ENCODE measurements at places on chromosomes 5 and 9.

GRCh38 chr9:35856206-35856605 lies 14.0 kb downstream of the OR13J1 start:
- no peak overlapping the region for H3K27ac ChIP-seq
- H3K4me1 ChIP-seq = peaks cover 3% of the 10 kb centered on the region
- H3K4me3 ChIP-seq = no peak overlapping the region
- peaks cover 5% of the 10 kb centered on the region for H3K27me3 ChIP-seq

- no peak overlapping the region for H3K27ac ChIP-seq
- H3K27me3 ChIP-seq = no peaks in the 10 kb centered on the region
- no peaks in the 10 kb centered on the region for H3K4me1 ChIP-seq
- H3K36me3 ChIP-seq = no peaks in the 10 kb centered on the region
Observed at GRCh38 chr5:167243463-167243862, 1048.0 kb upstream of the WWC1 start.

- DNase-seq = no peak
- no peaks in the 10 kb centered on the region for H3K4me1 ChIP-seq
- no peaks in the 10 kb centered on the region for H3K36me3 ChIP-seq
- H3K4me3 ChIP-seq = no peak overlapping the region
Observed at GRCh38 chr5:42641336-42642005, 115.1 kb upstream of the CCDC152 start.

DNA sequence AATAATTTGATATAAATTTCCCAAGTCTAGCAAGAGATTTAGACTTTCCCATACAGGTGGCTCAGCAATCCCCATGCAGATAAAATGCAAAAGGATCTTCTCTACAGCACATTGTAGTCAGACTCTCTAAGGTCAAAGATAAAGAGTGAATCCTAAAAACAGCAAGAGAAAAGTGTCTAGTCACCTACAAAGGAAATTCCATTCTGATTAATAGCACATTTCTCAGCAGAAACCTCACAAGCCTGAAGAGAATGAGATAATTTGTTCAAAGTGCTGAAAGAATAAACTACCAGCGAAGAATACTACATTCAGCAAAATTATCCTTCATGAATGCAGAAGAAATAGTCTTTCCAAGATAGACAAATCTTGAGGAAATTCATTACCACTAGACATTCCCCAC lies 493.3 kb downstream of the PRELID2 start:
- no peak overlapping the region for H3K27ac ChIP-seq
- no peak overlapping the region for H3K4me3 ChIP-seq
- no peak for DNase-seq
- H3K36me3 ChIP-seq = no peaks in the 10 kb centered on the region
- H3K4me1 ChIP-seq = no peaks in the 10 kb centered on the region
- no peaks in the 10 kb centered on the region for H3K27me3 ChIP-seq

GRCh38 chr9:113992994-113993393 lies 85.1 kb downstream of the AMBP start:
- H3K4me1 ChIP-seq = peaks cover 35% of the 10 kb centered on the region
- H3K27ac ChIP-seq = no peak overlapping the region
- peak overlapping the region; percentile 76 for H3K4me3 ChIP-seq
- no peaks in the 10 kb centered on the region for H3K27me3 ChIP-seq
- peak; percentile 15 for DNase-seq

DNA sequence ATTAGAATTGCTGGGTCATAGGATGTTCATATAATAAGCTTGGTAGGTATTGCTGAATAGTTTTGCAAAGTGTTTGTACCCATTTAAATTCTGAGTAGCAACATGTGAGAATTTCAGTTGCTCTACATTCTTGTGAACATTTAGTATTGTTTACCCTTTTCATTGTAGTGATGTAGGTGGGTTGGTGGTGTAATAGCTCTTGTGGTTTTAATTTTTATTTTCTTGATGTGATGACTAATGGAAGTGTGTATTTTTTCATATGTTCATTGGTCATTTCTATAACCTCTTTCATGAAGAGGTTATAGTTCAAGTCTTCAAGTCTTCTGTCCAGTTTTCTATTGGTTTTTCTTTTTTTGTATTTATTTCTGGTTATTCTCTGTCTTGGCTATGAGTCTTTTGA lies 34.4 kb downstream of the RASA1 start:
- H3K36me3 ChIP-seq = peaks cover 22% of the 10 kb centered on the region

- H3K4me1 ChIP-seq = no peaks in the 10 kb centered on the region
- DNase-seq = no peak
- H3K36me3 ChIP-seq = no peaks in the 10 kb centered on the region
Observed at GRCh38 chr9:86667307-86667706, 280.0 kb downstream of the GAS1 start.

- no peak overlapping the region for H3K27ac ChIP-seq
- H3K4me1 ChIP-seq = no peaks in the 10 kb centered on the region
- no peaks in the 10 kb centered on the region for H3K27me3 ChIP-seq
- no peak overlapping the region for H3K4me3 ChIP-seq
- DNase-seq = no peak
Observed at GRCh38 chr5:79552984-79553383, 39.0 kb upstream of the HOMER1 start.

- no peaks in the 10 kb centered on the region for H3K4me1 ChIP-seq
- DNase-seq = no peak
- H3K4me3 ChIP-seq = no peak overlapping the region
- no peaks in the 10 kb centered on the region for H3K36me3 ChIP-seq
- no peaks in the 10 kb centered on the region for H3K27me3 ChIP-seq
Observed at GRCh38 chr9:108551030-108551841, 304.6 kb downstream of the ACTL7B start.

DNA sequence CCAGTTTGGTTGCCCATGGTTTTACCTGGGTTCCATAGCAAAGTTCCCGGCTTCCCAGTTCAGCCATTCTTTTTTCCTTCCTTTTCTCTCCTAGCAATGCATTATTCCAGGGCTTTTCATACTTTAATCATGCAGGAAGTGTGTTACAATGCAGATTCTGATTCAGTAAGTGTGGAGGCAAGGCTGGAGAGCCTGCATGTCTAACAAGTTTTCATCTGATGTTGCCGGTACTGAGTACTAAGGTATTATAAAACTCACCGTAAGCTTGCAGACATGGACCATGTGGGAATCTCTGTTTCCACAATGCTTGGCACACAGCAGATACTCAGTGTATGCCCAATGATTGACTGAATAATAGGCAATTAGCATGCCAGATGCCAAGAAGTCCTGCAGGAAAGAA lies 102.9 kb upstream of the SHB start:
- no peaks in the 10 kb centered on the region for H3K4me1 ChIP-seq
- H3K4me3 ChIP-seq = no peak overlapping the region
- no peak for DNase-seq
- no peak overlapping the region for H3K27ac ChIP-seq
- no peaks in the 10 kb centered on the region for H3K36me3 ChIP-seq

- no peak for DNase-seq
- H3K4me3 ChIP-seq = no peak overlapping the region
- H3K27ac ChIP-seq = no peak overlapping the region
- no peaks in the 10 kb centered on the region for H3K36me3 ChIP-seq
Observed at GRCh38 chr9:138097501-138097991, 220.0 kb downstream of the CACNA1B start.

DNA sequence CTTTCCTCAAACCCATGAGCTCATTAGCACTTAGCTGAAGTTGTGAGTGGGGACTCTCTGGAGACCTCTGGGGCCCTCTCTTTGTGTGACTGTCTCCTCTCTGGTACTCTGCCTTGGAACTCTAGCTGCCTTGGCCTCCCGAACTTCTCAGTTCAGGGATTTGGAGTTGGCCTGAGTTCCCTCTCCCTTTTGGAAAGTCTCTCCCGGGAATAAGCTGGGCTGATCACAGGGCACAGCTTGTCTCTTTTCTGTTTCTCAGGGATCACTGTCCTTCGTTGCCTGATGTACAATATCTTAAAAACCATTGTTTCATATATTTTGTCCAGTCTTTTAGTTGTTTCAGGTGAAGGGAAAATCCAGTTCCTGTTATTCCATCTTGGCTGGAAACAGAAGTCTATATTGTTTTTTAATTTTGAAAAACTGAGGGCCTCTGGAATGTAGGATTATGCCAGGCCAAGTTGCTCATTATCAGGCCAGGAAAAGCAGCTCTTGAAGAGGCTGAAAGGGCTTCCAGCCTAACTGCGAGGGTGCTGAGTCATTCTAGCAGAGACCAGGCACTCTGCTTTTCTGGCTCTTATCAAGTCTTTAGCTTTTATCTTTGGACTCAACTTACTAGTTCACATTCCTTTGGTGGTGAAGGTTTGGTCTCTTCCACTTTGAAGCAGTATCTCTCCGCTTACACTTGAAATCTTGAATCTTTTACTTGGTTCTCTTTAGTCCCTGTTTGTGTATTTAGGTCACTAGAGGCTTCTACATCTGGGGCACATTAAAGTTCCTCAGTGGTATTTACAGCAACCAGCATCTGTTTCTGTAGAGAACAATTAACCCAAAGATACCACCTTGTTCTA lies 8.4 kb upstream of the RGS3 start:
- DNase-seq = no peak
- H3K36me3 ChIP-seq = no peaks in the 10 kb centered on the region

- no peaks in the 10 kb centered on the region for H3K27me3 ChIP-seq
- no peak for DNase-seq
- H3K27ac ChIP-seq = no peak overlapping the region
- no peaks in the 10 kb centered on the region for H3K4me1 ChIP-seq
Observed at GRCh38 chr5:89816038-89816437, 593.5 kb downstream of the CETN3 start.

DNA sequence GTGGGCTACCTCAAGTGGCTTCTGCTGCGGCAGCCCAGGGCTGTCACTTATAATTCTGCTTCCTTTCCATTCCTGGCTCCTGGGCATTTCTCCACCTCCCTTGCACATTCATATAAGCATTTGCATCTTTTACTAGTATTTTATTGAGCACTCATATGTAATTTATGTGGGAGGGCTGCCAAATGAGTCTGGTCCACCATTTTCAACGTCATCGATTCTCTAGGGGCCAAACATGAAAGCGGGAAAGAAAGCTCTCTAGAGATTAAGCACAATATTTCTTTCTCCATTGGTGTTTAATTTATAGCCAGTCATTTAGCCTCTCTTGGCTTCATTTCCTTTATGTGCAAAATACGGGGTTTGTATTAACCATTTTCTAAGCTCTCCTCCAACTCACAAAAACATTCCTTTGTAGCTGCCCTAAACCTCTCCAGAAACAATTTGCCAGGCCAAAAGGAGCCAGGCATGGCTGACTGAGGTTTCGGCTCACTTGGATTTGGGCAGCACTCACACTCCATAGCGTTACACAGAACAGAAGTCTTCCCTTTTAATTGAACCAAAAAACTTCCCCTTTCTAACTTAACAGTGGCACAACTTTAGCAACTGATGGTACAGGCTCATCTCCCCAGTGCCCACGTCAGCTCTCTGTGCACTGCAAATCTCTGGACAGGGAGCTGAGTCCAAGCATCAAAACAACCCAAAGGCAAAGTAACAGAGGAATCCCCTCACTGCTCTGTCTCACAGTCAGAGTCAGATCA lies 183.5 kb downstream of the ROR2 start:
- H3K27ac ChIP-seq = no peak overlapping the region
- no peak overlapping the region for H3K4me3 ChIP-seq
- H3K27me3 ChIP-seq = peaks cover 45% of the 10 kb centered on the region
- peaks cover 18% of the 10 kb centered on the region for H3K36me3 ChIP-seq
- no peaks in the 10 kb centered on the region for H3K4me1 ChIP-seq
- DNase-seq = no peak

GRCh38 chr5:147801461-147801860 lies 18.9 kb upstream of the JAKMIP2 start:
- H3K27me3 ChIP-seq = peaks cover 68% of the 10 kb centered on the region
- DNase-seq = no peak
- no peak overlapping the region for H3K27ac ChIP-seq
- H3K36me3 ChIP-seq = no peaks in the 10 kb centered on the region

Measured in naive B cell (primary cell).